GM03348 (cell line): ENCODE measurements at places on chromosomes 4 and X.

- DNase-seq: no peak
Observed at GRCh38 chr4:94574616-94575015, 122.9 kb downstream of the PDLIM5 start.

- DNase-seq: peak; percentile 52
Observed at GRCh38 chrX:48540028-48540375, 488 bp downstream of the TBC1D25 start.

- DNase-seq: peak; percentile 33
Observed at GRCh38 chr4:143355540-143356217, 19.0 kb downstream of the GAB1 start.

- peak; percentile 23 for DNase-seq
Observed at GRCh38 chr4:34720571-34720970, 1523.7 kb downstream of the ARAP2 start.

GRCh38 chr4:77662396-77662795 is 56.8 kb downstream of the CXCL13 start:
- no peak for DNase-seq

DNA sequence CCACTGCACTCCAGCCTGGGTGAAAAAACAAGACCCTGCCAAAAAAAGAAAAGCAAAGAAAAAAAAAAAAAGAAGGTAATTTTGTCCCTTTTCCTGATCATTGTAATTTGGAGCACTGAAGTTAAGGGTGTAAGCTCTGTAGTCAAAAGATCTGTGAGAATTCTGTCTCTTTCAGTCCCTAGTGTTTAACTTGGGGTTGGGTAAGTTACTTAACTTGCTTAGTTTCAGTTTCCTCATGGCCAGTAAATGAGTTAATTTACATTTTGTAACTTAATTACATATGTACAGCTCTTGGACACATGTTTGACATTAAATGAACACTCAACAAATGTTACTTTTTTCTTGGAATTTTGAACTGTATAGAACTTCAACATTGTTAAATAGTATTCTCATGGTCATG is 10.9 kb upstream of the UBE2K start:
- no peak for DNase-seq

DNA sequence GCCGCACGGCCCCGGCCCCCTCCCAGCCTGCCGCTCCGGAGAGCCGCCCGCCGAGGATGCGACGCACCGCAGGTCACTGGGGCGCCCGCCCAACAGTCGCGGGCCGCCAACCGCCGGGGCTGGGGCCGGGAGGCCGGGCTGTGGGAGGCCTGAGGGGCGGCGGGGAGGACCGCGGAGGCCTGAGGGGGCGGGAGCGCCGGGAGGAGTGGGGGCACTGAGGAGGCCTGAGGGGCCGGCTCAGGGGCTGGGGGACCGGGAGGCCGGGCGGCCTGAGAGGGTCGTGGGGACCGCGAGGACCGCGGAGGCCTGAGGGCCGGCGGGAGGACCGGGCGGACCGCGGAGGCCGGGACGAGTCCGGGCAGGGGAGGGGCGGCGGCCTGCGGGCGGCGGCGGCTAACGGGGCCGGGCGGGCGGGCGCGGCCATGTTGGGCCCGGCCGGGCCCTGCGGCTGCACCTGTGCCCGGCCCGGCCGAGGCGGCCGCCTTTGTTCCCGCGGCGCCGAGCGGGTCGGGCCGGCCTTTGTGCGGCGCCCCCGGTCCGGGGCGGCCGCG is 353 bp downstream of the NSD2 start:
- DNase-seq: peak; percentile 70

DNA sequence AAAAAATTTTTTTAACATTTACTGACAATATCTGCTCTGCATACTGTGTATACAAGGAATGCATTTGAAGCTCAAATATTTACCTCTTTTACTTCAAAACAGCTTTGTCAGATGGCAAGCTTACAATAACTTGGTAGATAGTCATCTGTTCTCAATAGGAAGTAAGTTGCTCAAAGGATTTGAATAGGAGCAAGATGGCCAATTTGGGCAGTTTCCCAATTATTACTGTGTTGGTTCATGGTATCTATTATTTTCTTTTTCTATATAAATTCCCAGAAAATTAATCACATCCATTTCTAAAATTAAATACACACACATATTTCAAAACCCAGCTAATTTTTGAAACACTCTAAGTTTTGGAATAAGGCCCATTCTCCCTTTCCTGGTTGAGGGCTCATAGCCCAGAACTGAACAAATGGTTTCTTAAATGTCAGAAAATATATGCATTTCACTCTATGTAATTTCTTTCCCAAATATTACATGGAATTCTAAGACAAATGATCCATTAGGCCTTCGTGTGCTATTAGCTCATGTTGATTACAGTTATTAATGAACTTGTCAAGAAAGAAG is 60.2 kb upstream of the BLTP1 start:
- DNase-seq: no peak

DNA sequence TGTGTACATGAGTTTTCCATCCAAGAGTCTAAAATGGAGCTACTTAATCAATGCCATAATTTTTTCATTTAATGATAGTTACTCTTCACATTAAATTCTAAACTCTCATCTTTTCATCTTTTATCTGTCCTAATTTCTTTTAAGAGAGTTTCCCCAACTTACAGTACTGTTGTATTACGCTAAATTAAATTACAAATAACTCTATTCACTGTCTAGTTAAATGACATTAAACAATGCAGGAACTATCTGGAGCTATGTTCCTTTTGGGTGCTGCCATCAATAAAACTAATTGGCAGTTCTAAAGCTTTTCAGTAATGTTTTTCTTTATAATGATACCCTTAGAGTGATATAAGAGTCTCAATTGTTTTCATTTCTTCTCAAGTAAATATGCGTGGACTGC is 227.6 kb downstream of the ANKRD50 start:
- DNase-seq: no peak

DNA sequence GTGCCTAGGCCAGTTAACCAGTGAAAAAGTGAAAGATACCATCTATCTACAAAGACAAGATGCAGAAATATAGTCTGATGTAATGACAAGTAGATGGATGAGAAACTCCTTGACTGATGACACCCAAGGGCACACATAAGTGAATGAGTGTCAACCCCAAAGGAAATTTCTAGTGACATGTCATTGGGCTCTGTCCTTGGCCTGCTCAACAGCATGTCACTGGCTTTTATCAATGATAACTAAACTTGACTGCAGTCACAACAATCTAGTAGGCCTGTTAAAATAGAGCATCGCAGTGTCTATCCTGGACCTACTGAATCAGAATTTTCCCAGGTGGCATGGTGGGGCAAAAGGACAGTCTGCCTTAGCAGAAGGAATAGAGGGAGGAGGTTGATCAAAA is 155.8 kb downstream of the TSPAN5 start:
- no peak for DNase-seq

DNA sequence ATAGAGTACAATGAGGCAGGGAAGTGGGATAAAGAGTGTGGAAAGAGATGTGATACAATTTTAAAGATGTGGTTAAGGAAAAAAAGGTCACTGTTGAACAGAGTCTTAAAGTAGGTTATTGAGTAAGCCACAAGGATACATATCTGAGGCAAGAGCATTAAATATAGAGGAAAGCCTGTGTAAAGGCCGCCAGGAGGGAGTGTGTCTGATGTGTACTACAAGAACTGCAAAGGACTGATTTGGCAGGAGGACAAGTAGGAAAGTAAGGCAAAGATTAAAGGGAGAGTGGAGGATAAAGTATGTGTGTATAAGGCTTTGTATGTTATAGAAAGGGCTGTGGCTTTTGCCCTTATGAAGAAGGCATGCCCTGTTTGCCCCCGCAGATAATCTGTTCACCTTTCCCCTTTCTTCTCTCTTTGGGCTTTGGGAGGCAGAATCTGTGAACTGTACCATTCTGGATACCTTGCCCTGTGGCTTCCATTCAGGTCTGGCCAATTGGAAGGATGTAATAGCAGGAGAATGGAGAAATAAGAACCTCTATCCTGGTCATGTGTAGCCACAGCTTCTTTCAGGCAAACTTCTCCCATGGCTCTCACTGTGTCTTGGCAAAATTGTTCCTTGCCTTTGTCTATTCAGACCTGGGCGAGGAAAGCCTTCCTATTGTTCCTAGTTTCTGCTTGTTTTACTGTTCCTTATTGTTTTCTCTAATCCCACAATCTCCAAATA is 68.9 kb upstream of the FAM47B start:
- no peak for DNase-seq

DNA sequence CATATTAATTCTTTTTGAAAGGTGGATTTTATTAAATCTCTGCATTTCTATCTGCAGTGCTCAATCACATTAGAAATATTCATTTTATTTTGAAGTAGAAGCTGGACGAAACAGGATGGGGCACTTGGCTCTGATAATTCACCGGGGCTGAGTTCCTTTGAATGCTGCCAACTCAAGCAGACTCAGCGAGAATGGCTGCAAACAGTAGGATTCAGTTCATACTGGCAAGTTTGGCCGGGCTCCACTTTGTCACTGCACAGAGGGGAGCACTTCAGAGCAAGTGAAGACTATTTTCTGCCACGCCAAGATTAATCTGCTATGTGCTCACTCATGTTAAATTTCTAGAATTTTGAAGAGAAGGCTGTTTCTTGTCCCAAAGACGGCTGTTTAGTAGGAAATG is 30.7 kb upstream of the KLHL8 start:
- no peak for DNase-seq

GRCh38 chr4:151688003-151688784 is 72.6 kb downstream of the GATB start:
- peak; percentile 39 for DNase-seq

GRCh38 chr4:55278316-55278715 is 67.7 kb upstream of the SRD5A3 start:
- DNase-seq: no peak

GRCh38 chr4:55358668-55359067 is 12.6 kb downstream of the SRD5A3 start:
- DNase-seq: peak; percentile 84

GRCh38 chrX:153960786-153961185 is 10.8 kb downstream of the HCFC1 start:
- DNase-seq: no peak

DNA sequence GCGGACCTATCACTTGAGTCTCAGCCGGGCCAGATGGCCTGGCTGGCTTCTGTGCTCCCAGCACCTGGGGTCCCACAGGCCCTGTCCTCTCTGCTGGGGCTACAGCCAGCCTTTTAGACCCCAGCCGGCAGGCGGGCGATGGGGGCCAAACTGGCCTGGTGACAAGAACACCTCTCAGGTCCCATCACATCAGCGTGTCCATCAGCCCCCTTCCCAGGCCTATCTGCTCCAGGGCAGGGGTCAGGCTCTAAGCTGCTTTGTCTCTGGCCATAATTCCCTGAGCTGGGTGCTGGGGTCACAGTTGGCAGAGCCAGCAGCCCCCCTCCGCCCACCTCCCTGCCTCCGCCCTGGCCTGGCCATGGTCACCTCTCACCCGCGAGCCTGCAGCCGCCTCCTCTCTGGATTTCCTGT is 77.7 kb downstream of the PPP2R2C start:
- DNase-seq: no peak

GRCh38 chrX:104008831-104009230 is 4.7 kb downstream of the H2BW1 start:
- DNase-seq: no peak

DNA sequence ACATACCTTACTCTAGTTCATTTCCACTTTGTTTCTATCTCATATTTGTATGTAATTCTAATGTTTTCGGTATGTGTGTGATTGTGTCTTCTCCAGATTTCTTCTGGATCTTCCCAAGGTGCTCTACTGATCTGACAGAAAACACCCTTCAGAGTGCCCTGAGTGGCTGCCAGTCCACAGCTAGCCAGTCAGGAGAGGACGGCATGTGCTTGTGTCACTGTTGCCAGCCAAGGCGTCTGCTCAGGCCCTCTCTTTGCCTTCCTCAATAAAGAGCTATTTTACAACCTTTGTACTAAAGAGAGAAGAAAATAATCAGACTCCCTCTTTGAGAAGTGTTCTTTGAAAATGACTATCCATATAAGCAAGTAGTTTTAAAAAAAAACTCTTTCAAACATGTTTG is 29.0 kb downstream of the CD99L2 start:
- no peak for DNase-seq

DNA sequence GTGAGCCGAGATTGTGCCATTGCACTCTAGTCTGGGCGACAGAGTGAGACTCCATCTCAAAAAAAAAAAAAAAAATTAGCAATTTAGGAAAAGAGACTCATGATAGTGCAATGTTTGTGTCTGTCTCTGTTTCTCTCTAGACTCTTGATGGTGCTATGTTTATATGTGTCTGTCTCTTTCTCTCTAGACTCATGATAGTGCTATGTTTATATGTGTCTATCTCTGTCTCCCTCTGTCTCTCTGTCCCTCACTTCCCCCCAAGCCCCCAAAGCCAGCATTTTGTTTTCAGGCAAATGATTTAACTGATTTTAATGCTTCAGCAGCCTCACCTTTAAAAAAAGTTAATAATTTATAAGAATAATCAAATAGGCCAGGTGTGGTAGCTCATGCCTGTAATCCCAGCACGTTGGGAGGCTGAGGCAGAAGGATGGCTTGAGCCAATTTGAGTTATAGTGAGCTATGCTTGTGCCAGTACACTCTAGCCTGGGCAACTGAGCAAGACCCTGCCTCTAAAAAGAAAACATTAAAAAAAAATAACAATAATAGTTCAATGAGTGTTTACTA is 6.9 kb downstream of the MOB1B start:
- no peak for DNase-seq

GRCh38 chr4:99591757-99592156 is 17.1 kb downstream of the MTTP start:
- DNase-seq: no peak

DNA sequence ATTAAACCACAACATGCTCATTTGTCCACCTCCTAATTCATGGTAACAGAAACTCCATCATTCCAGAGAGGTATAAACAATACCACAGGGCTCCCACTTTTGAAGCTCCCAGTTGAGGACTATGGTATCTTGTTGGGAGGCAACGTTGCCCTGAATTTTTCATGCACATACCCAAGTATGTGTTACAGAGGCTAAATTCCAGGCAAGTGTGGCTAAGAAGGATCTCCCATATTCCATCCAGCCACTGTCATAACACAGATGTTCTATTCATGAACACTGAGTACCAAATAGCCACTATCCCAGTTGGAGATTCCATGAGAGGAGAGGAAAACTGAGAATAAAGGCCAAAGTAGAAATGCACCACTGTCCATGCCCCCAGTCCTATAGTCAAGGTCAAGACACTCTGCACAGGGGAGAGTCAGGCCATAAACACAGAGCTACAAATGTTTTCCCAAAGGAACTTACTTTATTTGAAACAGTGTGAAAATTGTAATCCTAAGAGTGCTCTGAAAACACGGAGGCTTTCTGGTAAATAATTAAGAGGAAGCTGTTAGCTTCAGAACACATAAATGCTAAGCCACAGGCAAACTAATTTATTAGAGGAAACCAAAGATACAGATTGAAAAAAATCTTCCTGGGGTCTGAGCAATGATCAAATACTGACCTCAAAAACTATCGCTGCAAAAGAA is 42.4 kb upstream of the TMPRSS11B start:
- DNase-seq: no peak
